ENCODE measurements at places on chromosomes 6 and 20.

GRCh38 chr6:141956046-141956761, 176.5 kb upstream of the GJE1 start:
- DNase-seq = no peak

DNA sequence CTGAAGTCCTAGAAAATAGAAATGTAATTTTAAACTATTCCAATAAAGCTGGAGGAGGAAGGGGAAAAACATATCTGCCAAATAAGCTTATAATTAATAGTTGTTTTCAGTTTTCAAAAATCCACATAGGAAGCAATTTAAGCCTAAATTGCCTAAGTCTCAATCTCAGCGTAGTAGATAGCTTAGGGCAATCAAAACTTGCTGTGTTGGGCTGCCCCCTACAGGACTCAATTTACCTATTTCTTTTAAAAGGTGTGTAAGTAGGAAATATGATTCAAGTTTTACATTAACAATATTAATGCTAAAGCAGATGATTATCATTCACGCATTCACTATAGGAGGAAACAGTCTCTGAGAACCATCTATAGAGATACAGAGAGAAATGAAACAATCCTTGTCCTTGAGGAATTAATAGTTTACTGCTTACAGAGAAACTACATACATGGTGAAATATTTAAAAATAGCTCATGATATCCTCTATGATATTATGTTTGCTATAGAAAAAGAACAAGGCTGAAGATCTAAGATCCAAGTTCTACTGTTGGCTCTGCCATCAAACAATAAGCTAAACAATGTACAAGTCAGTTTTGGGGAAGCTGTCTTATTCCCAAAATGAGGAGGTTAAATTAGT, 102.1 kb downstream of the ATG5 start:
- DNase-seq = peak; percentile 83

DNA sequence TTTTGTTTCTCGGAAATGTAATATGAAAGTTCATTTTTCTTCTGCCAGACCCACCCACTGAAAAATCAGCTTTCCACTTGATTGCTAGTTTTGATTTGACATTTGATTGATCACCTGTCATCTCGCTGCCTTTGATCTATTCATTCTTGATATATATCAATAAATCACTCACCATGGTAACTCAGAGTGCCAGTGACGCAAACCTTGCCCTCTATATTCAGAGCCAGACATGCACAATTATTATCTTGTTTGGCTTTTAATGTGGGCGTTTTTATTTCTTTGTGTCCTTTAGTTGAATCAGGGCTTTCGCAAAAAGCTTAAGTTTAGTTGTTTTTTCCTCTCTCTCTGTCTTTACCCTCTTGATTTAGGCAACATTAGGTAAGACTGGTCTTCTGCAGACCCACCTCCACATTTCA, 2.0 kb downstream of the TSHZ2 start:
- peak; percentile 78 for DNase-seq

DNA sequence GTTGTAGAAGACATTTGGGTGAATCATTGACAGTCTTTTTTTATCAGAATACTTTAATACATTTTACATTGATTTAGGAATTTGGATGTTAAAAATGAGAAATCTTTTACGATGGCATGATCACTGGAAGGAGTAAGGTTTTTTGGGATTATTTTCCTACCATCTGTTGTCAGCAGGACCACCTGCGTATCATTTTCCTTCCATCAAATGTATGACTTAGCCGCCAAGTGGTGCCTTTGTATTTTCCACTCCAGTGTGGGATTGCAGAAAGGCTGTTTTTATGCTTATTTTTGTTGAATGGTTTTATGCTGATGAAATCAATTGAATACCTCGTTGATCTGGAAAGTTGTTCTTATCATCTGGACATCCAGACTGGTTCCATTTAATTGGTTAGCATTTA, 35.8 kb downstream of the AKAP12 start:
- no peak for DNase-seq
